Motor neuron (in vitro differentiated cells): ENCODE measurements at places on chromosomes 6 and 20.

GRCh38 chr6:113564371-113565171, 292.6 kb upstream of the MARCKS start:
- ATAC-seq, result peak; percentile 99

GRCh38 chr6:42781796-42782688, at the start of gene BICRAL:
Gene BICRAL (plus strand): TSS chr6:42782052. CDS start chr6:42822023, 39,971 bp downstream.
- ATAC-seq, result peak; percentile 58

DNA sequence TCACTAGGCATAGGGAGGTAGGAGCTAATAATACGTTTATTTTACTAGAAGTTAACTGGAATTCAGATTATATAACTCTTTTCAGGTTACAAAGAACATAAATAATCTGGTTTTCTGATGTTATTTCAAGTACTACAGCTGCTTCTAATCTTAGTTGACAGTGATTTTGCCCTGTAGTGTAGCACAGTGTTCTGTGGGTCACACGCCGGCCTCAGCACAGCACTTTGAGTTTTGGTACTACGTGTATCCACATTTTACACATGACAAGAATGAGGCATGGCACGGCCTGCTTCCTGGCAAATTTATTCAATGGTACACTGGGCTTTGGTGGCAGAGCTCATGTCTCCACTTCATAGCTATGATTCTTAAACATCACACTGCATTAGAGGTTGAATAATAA, 1.1 kb downstream of the HFE start:
- ATAC-seq, result peak; percentile 13

DNA sequence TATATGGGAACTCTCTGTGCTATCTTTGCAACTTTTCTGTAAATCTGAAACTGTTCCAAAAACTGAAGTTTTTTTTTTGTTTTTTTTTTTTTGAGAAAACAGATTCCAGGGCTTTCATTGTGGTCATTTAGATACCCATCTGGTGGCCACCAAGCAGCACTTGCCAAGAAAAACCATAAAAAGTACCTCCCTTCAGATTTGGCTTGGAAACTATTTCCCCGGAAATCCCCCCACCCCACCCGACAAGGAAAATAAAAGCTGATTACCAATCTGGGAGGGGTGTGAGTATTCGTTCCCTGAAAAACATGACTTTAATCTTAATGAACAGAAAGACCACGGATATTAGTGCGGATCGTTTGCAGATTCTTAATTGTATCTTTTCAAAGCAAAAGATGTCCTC, 1.9 kb downstream of the NFATC2 start:
- no peak for ATAC-seq

DNA sequence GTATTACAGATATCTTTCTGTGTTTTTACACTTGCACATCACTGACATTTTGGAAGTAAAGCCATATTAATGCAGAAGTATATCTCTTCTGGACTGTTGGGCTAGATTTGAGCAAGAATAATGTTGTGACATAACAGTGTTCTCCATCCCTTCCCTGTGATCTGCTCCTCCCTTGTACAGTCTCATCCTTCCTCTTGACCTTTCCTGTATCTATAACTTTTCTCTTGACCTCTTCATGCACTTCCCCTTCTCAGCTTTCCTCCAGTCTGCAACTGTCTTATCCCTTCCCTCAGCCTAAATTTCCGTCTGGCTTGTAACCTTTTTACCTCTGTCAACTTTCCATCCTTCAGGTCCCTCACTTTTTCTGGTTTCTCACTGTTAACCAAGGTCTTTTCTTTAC, 29.8 kb downstream of the NCOA3 start:
- no peak for ATAC-seq
